ENCODE measurements at places on chromosomes 5 and 9.

- DNase-seq, result no peak
Observed at GRCh38 chr5:135460246-135461033, 8.3 kb upstream of the TIFAB start.

GRCh38 chr5:66558560-66558959 is 37.6 kb upstream of the MAST4 start:
- no peak for DNase-seq

DNA sequence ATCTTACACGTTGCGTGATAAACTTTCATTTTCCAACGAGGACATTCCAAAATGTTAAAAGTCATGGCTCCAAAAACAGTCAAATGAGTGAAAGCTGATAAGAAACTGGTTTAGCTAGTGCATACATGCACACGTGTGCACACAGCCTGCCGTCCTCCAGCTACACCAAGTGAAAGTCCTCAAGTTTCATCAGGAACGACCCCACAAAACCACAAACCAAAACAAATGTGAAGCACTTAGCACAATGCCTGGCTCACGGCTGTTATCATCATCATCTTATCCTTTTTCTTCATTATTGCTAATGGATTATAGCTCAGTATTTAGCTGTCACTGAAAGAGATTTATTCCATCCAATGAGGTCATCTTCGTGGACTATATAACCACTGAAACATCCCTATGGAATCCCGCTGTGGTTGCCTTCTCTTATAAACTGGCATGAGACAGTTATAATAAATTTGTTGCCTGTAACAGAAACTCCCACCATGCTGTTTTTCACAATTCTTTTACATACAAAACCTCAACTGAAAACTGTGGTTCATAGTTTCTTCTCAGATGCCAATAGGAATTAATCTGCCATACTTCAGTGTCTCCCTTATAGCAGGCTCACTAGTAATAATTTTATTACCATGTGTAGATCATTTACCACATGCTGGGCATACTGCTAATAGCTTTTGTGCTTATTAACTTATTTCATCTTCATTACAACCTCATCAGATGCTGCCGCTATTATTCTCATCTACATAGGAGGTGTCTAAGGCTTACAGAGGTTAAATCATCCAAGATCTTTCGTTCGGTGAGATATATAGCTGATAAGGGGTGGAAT is 56.1 kb downstream of the SAXO1 start:
- peak; percentile 97 for DNase-seq

GRCh38 chr9:77714077-77714549 is 66.0 kb upstream of the GNA14 start:
- DNase-seq, result peak; percentile 76

DNA sequence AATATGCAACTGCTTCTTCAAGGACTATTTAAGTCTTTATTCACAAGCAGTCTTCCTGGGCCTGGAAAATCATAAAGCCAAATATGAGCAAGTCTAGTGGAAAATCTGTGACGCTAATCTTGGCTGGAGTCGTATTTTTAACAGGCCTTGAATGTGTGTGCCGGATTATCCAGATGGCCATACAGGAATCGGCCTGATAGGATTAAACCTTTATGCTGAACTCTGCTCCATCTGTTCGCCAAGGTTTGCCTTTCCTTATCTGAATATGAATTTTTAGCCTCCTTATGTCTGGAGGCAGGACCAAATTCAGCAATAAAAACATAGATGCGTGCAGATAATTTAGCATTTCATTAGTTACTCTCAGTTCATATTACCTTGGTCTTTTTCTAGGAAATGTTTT is 294.5 kb downstream of the EBF1 start:
- DNase-seq, result no peak

DNA sequence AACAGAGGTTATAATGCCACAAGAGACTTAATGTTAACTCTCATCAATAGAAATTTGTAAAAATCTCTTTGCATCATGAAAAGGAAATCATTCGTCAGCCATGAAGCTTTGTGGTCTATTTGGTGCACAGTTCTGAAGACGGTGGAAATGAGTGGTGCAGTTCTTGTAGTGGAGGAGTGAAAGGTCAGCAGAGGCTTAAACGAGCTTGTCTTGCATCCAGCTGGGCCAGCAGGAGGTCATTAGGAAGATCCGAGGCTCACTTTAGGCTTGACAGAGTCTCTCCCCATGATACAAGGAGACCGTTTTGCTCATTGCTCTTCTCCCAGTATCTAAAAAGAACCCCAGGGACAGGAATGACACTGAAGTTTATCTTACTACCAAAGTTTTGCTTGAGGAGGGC is 440.8 kb downstream of the BNC2 start:
- DNase-seq, result no peak

- DNase-seq, result no peak
Observed at GRCh38 chr9:8858596-8859161, 1059.1 kb upstream of the DMAC1 start.

GRCh38 chr9:111759762-111760639 is 34.7 kb downstream of the SHOC1 start:
- peak; percentile 87 for DNase-seq

- DNase-seq, result no peak
Observed at GRCh38 chr5:370311-370958, 48.9 kb downstream of the AHRR start.

DNA sequence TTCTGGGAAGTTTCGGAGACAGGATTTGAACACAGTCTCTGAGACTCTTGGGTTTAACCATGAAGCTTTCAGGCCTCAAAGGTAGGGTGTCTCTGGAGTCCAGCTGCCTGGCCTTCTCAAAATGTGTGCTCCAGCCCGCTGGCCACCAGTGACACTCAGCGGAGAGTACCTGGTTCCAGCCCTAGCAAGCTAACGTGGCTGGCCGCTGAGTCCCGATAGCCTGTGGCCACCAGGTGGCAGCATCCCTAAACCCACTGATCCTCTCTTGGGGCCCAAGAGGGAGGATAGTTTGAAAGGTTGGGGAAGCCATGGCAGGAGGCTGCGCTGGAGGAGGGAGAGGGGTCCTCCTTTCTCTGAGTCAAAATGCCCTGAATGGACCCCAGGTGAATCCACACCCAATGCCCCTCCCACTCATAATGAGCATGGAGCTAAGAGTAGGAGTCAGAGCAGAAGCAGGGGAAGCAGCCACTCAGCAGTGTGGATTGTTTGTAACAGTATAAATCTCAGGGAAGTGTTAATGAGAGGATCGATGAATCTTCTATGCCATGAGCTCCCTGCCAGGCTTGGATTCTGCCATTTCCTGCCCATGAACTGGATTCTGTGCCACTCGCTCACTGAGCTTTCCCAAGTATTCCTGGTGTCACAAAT is 5.4 kb upstream of the TIFAB start:
- DNase-seq, result peak; percentile 33

DNA sequence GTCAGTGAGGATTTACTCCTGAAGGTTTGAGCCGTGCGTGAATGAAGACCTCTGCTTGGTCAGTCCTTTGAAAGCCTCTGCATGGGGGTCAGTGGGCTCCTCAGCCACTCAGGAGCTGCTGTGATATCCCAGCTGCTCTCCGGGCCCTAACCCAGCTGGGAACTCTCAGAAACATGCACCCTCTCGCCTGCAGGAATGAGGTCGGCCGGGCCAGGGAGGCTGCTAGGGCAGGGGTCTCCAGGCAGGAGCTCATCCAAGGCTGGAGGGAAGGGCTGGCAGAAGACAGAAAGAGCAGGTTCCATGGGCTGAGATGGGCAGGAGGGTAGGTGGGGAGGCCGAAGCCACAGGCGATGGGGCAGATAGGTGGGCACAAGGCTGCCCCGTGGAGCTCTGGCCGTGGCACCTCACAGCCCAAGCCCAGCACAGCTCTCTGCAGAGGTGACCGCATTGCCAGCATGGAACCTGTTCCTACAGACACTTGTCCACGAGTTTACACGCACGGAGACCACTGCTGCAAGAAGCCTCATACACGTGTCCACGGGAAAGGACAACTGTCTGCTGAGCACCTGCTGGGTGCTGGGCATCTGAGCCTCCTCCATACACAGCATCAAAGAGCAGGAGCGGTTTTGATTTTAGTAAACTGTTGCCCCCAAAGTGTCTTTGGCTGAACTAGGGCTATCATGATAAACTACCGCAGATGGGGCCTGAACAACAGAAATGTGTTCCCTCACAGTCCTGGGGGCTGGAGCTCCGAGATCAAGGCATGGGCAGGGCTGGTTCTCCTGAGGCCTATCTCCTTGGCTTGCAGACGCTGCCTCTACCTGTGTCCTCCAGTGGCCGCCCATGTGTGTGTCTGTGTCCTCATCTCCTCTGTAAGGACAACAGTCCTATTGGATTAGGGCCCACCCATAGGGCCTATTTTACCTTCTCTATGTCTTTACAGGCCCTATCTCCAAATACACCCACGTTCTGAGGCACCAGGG is 85.2 kb upstream of the ADAMTS2 start:
- DNase-seq, result no peak

All from fibroblast of upper back skin (primary cell).